ENCODE measurements at places on chromosomes 5 and 9.

DNA sequence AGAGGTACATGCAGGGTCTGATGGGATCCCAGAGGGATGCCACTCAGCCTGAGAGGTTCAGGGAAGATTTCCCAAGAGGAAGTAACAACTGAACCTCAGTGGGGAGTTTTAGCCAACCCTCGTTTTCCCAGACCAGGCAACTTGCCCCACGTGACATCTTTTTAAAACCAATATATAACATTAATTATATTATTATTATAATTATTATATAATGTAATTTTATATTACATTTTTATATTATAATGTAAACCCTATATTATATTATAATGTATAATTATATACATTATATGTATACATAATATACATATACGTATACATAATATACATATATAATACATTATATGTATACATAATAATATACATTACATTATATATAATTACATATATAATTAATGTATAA is 62.8 kb upstream of the WWC1 start:
- DNase-seq: no peak

GRCh38 chr5:120533581-120533980 is 69.5 kb downstream of the PRR16 start:
- no peak for DNase-seq

GRCh38 chr9:8734760-8735159 is 935.2 kb upstream of the DMAC1 start:
- DNase-seq: no peak

- DNase-seq: no peak
Measured at GRCh38 chr5:15354021-15354420, 146.0 kb upstream of the FBXL7 start.

GRCh38 chr5:71475788-71476384 is 20.4 kb downstream of the BDP1 start:
- no peak for DNase-seq

DNA sequence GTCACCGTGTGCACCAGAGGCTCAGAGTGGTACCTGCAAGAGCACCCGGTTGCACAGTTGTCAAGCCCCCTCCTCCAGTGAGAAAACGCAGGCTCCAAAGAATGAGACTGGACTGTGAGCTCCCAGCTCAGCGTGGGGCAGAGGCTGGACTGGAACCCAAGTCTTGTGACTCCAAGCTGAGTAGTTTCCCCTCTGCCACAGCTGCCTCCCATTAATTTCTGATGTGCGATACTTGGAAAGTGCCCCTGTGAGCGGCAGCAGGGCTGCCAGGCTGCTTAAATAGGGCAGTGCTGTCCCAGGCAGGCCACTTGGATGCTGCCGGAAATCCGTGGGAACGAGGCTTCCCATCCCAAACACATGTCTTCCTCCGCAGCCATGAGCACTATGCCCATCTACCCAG is 62.2 kb upstream of the ANGPTL2 start:
- no peak for DNase-seq

DNA sequence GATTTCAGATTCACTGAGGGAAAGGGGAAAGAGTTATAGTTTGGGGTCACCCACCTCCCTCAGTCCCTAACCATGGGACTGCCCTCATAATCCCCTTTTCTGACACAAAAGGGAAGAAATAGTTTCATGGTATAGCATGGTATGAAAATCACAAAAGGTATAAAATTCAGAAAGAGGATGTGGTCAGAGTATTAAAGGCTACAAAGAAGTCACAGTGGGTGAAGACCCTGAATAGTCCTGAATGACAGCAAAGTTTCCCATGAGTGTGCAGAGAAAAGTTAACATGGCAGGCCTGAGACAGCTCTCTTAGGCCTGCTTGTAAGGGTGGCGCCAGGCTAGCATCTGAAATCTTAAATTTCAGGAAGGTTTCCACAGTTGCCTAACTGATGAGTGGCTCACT is 290.6 kb upstream of the ZNF608 start:
- no peak for DNase-seq

- DNase-seq: no peak
Measured at GRCh38 chr5:168342151-168342825, 50.8 kb downstream of the WWC1 start.

- no peak for DNase-seq
Measured at GRCh38 chr5:172350212-172351181, 66.9 kb upstream of the UBTD2 start.

DNA sequence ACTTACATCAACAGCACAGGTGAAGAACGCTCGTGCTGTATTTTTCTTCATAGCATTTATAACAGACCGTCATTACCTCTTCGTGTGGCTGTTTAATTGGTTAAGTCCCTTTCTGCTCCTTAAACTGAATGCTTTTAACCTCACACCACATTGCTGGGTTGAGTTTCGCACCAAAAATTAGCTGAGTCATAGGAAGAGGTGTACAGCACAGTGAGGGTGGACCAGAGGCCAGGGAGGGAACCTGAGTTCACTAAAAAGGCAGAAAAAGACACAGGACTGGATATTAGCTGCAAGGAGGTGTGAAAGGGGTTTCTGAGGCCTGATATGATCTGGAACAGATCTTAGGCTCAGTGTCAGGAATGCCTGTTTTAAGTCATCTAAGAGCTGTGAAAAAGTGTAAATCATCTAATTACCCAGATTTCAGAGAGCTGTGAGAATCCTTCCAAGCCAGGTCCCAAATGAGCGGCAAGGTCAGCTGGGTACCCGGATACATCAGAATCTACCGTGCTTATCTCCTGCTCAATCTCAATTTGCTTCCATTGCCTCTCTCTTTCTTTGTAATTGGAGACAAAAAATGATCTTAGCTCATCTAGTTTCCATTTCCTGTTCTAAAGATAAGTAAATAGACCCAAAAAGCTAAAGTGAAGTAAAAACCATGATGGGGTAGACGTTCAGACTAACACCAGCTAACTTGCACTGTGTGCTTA is 7.1 kb upstream of the CFAP90 start:
- DNase-seq: no peak

- no peak for DNase-seq
Measured at GRCh38 chr5:143248391-143248790, 155.1 kb downstream of the NR3C1 start.

DNA sequence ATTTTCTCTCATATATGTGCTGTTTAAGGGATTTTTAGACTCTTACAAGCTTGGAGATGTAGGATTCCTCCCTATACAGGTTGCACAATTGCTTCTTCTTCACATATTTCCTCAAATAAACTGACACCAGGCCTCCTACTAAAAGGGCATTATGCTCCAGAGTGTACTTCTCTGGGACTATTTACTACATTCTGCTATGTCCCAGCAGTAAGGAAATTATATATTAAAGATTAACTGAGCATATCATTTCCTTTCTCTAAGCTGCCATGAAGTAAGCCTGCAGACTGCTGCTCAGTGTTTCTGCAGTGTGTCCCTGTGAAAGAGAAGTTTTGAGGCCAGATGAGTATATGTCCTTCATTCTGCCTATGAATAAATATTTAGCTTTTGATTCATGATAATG is 356.9 kb upstream of the NUDT12 start:
- no peak for DNase-seq

GRCh38 chr5:106094204-106094607 is 1576.5 kb downstream of the EFNA5 start:
- DNase-seq: no peak

GRCh38 chr9:96256800-96257199 is 45.2 kb downstream of the HSD17B3 start:
- no peak for DNase-seq

DNA sequence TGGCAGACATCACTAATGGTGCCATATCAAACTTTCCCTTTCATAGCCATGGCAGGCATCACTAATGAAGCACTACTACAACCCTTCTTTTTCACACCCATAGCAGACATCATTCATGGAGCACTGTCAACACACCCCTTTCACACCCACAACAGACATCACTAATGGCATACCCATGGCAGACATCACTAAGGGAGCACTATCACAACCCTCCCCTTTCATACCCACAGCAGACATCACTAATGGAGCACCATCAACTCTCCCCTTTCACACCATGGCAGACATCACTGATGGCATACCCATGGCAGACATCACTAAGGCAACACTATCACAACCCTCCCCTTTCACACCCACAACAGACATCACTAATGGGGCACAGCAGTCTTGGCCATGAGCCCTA is 33.7 kb downstream of the LAMC3 start:
- no peak for DNase-seq

GRCh38 chr5:179194941-179195381 is 134.8 kb downstream of the ZNF354C start:
- no peak for DNase-seq

- no peak for DNase-seq
Measured at GRCh38 chr5:55634866-55635265, 77.3 kb downstream of the SLC38A9 start.

Measured in substantia nigra (tissue), 51 donors.